Stimulated activated CD4-positive, alpha-beta T cell treated with anti-CD3 and anti-CD28 coated beads, Interleukin-15, amount 100 ng/mL, for 1 hour (primary cell): ENCODE measurements at places on chromosomes 12 and 14.

GRCh38 chr14:64966976-64967375 lies 5.2 kb downstream of the RAB15 start:
- DNase-seq: no peak

DNA sequence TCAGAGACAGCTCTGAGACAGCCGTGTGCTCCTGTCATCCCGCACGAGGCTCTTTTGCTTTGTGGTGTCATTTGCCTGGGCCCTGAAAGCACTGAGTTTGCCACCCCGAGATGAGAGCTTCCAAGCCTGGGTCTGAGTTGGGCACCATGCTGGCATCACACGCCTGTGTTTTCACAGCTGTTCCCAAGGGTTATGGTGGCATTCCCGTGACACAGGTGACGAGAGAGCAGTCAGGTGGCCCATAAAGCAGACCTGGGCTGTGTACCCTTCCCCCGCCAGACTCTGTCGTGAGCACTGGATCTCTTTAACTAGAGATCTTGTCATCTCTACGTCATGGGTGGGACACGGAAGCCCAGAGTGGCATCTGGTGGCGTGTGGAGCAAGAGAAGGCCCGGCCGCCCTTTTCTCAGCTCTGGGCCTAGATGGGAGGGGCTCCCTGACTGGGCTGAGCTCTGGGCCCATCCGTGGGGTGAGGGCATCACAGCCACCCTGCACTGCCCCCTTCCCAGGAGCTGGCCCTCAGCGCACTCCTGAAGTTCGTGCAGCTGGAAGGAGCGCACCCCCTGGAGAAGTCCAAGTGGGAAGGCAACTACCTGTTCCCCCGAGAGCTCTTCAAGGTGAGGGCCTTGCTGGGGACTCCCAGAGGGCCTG lies 2.6 kb downstream of the NOC4L start:
- DNase-seq: no peak

- DNase-seq: no peak
Observed at GRCh38 chr12:64701283-64701682, 57.9 kb downstream of the GNS start.

- DNase-seq: no peak
Observed at GRCh38 chr12:119292893-119293630, 41.5 kb upstream of the CCDC60 start.

GRCh38 chr14:54177019-54177418 lies 219.8 kb upstream of the CDKN3 start:
- DNase-seq: no peak

- no peak for DNase-seq
Observed at GRCh38 chr12:66269757-66270383, 32.4 kb upstream of the HELB start.

GRCh38 chr12:96046543-96047228 lies 11.3 kb upstream of the LTA4H start:
- DNase-seq: no peak

GRCh38 chr14:75980856-75981255 lies 939 bp downstream of the TGFB3 start:
- no peak for DNase-seq
